ENCODE measurements at places on chromosomes 4 and X.

- DNase-seq: no peak
Measured at GRCh38 chr4:25927361-25928195, 13.6 kb downstream of the SMIM20 start.

GRCh38 chrX:53257166-53257565 lies 24.2 kb downstream of the IQSEC2 start:
- no peak for DNase-seq

- DNase-seq: no peak
Measured at GRCh38 chr4:79856196-79856595, 216.8 kb downstream of the ANTXR2 start.

DNA sequence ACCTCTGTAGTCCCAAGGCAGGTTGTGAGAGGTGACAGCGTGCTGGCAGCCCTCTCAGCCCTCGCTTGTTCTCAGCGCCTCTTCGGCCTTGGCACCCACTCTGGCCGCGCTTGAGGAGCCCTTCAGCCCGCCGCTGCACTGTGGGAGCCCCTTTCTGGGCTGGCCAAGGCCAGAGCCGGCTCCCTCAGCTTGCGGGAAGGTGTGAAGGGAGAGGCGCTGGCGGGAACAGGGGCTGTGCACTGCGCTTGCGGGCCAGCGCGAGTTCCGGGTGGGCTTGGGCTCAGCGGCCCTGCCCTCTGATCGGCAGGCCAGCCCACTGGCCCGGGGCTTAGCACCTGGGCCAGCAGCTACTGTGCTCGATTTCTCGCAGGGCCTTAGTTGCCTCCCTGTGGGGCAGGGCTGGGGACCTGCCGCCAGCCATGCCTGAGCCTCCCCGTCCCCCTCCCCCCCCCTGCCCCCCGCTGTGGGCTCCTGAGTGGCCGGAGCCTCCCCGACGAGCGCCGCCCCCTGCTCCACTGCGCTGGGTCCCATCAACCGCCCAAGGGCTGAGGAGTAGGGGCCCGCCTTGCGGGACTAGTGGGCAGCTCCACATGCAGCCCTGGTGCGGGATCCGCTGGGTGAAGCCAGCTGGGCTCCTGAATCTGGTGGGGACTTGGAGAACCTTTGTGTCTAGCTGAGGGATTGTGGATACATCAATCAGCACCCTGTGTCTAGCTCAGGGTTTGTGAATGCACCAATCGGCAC lies 347.6 kb downstream of the KLHL13 start:
- DNase-seq: no peak

DNA sequence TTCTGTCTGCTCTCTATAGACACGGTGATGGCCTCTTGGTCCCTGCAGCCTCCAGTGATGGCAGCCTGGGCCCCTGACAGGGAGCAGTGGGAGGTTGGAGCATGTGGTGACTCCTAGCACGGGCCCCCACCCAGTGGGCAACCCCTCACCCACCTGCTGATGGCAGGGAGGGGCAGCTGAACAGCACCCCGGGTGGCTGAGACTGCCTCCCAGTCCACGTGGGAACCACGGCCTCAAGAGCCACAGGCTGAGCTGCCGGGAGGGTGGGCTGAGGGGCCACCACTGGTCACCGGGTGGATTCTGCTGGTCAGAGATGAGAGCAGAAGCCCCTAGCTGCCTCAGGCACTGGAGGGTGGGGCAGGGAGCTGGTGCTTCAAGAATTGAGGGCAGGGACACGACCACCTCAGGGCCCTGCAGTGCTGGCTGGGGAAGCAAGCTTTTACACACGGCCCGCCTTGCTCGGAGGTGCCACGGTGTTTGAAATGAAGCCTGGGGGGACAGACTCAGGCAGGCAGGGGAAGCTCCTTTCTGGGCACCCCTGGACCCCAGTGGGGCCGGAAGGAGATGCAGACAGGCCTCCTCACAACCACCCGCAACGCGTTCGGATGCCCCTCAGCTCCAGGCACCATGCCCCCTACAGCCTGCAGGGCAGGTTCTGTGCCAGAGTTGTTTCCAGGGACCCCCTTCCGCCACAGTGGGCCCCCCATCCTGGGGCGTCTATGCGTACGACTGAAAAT lies 6.3 kb upstream of the HAUS3 start:
- DNase-seq: no peak
